Amniotic stem cell (primary cell): ENCODE measurements at places on chromosomes 5 and 9.

DNA sequence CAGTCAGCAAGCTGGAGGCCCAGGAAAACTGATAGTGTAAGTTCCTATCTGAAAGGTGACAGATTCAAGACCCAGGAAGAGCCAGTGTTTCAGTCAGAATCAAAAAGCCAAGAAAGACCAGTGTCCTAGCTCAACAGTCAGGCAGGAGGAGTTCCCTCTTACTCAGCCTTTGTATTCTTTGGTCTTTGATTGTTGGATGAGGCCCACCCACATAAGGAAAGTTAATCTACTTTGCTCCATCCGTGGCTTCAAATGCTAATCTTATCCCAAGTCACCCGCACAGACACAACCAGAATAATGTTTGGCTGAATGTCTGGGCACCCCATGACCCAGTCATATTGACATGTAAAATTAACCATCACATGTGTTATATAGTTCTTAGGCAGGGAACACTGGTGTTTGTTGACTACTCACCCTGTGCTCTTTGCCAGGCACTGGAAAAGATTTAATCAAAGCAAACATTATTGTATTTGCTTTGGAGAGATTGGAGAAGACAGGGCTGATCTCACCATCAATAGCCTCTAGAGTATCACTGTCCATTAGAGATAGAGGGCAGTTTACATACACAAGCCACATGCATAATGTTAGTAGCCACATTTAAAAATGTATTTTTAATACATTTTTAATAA is 96.3 kb upstream of the KCNN2 start:
- no peak for DNase-seq

GRCh38 chr9:96158147-96158546 is 143.8 kb downstream of the HSD17B3 start:
- no peak for DNase-seq

GRCh38 chr5:74673011-74673790 is 11.8 kb upstream of the HEXB start:
- peak; percentile 19 for DNase-seq

DNA sequence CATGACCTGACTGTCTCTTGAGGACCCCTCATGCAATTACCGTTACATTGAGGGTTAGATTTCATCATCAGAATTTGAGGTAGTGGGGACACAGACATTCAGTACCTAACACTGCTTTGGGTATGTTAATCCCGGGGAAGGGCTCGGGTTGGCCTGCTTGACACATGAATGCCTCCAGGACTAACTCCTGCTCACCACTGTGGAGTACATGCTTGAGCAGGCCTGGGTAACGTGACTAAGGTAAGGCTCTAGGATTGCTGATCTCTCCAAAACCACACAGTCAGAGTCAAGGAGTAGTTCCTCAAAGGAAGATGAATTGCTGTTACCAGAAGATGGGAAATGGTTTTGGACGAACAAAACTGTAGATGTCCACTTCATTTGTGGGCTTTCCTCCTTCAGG is 376.3 kb upstream of the ZNF462 start:
- no peak for DNase-seq

- DNase-seq = no peak
Measured at GRCh38 chr9:115633104-115633503, 515.1 kb upstream of the TNC start.

- peak; percentile 20 for DNase-seq
Measured at GRCh38 chr9:5389109-5389732, 48.5 kb downstream of the PLGRKT start.

DNA sequence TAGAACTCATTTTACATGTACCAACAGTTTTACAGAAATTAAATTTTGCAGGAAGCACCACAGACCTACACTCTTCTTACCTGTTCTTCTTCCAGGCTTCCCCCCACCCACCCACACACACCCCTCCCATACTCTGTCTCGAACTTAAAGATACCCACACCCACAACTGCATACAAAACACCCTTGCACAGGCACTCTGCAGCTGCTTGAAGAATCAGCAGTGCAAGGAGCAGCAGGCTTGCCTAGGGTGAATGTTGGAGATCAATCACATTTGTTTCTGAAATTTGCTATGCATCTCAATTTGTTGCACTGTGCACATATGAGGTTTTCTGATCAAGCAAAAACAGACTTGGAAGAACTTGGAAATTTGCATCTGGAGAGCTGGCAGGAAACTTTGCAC is 77.5 kb upstream of the TGFBR1 start:
- no peak for DNase-seq
